Stromal cell of bone marrow (primary cell): ENCODE measurements at places on chromosomes 3 and 15.
A peak's percentile ranks its signal among the peaks of the same experiment; 100 is the strongest.

DNA sequence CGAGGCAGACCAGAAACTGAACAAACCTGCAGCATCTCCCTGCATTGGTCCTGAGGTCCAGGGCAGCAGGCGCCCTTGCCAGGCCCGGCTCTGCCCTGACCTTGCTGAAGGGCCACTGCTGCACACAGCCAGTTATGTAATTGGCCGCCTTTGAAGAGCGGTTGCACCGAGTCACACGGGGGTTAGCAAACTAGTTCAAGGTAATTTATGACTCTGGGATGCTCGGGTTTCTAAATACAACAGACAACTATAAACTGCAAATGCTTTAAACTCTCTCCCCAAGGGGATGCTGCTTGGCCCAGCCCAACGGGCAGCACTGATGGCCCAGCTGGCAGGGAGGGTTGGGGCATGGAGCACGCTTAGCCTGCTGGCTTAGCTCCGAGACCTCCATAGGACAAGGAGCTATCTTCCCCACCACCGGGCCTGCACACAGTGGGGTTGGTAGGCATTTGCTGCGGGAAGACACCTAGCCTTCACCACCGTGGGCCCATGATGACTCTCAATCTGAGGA lies 60.3 kb upstream of the IQSEC1 start:
- DNase-seq: no peak

DNA sequence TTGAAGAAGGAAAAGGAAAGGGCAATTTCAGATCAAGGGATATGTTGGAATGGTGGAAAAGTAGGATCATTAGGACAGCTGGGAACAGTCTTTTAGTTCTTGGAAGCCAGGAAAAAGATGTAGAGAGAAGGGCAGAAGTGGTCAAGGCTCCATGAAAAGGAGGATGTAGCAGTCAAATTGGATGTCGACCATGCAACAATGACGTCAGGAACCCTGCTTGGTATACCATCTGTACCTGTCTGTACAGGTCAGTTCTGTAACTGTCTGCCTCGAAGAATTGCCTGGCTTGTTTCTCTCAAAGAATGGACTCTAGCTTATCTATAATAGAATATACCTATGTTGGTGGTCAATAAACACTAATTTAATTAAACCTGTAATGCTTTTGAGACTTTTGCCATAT lies 157.8 kb upstream of the SGO1 start:
- DNase-seq: no peak

DNA sequence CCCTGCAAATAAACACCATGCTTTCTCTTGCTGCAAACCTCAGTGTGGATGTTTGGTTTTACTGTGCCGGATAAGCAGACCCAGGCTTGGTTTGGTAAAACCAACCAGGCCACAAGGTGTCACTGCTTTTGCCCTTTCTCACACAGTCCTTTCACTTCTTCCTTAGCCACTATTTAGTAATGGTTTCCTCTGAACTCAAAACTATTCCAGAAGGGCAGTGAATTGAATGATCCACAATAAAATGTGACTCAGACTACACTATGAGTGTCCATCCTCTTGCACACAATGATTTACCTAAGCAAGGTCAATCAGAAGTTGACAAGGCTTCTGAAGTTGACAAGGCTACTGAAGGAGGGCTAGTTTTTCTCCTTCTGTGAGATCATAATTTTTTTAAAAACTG lies 552.4 kb upstream of the CCDC54 start:
- DNase-seq: peak; percentile 60

DNA sequence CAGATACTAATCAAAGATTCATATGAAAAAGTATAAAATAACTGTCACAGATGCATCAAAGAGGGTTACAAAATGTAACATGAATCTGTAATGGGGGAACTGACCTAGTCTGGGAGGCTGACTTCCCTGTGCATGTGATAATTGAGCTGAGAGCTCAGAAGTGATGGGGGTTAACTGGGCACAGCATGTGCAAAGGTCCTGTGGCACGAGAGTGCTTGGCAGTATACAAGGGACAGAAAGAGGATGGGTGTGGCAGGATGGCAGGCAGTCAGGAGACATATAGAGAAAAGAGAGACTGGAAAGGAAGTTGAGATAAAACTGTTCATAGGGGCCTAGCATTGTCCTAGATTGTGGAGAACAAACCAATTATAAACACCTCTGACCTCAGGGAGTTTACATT lies 47.8 kb upstream of the IREB2 start:
- no peak for DNase-seq

- peak; percentile 63 for DNase-seq
Observed at GRCh38 chr15:79682285-79682684, 214.5 kb downstream of the MTHFS start.

- no peak for DNase-seq
Observed at GRCh38 chr3:109242187-109242523, 74.2 kb downstream of the DPPA2 start.
